ENCODE measurements at places on chromosomes 2 and 18. TPM values are rescaled to one million over a fixed set of nuclear protein-coding genes. Genes with fewer than 3 reads are reported as not detected.

DNA sequence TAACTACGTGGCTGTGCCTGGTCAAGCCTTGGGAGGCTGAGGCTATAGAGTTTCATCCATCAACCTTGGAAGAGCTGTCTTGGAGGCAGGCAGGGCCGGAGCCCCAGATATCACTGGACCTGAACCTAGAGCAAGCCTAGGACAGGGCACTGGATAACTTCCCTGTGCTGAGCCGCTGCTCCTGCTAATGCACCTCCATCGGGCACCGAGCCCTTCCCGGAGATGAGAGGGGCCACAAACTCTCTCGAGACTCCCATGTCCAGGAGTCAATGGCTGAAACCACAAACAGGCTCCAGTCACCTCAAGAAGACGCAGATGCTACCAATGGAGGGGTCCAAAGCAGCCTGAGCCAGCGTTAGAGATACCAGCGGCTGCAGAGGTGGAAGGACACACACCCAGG lies 866.0 kb downstream of the LRP1B start:
- DNase-seq = no peak

DNA sequence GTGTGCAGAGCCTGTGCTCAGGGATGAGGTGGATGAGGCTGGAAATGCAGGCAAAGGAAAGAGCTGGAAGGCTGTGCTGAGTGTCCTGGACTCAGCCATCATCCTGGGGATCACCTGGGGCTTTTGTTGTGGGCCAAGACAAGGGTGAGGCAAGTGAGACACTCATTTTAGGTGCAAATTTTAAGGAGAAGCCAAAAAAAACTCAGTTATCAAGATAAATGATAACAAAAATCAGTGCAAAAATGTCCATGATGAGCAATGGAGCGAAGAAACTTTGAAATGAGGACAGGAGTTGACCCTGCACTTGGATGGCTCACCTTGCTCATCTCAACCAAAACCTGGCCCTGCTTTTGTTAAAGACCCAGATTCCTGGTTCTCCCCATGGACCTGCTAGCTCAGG lies 141.9 kb downstream of the MYCN start:
- no peak for DNase-seq

- peak; percentile 74 for DNase-seq
Observed at GRCh38 chr2:185738679-185739472, at the start of gene FSIP2. TSS of gene FSIP2 (plus strand) at chr2:185738804. CDS start at chr2:185738895, 91 bp downstream.

DNA sequence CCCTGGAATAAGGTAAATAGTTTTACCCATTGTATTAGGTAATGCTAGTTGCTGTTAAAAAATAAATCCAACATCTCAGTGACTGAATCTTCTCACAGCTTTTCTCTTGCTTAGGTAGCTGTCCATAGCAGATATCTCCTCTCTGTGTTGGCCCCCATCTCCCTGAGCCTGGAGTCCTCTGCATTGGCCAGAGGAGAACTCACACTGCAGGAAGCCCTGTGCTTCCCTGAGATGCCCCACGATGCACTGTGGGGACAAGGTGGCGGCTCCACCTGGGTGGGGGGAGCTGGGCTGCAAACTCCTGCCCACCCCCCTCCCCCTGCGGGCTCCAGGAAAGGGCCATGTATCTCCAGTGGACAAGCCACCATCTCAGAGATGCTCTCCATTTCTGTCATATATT lies 80.4 kb upstream of the SALL3 start:
- DNase-seq = no peak

GRCh38 chr2:241912021-241912555 lies 42.6 kb downstream of the RTP5 start:
- no peak for DNase-seq

DNA sequence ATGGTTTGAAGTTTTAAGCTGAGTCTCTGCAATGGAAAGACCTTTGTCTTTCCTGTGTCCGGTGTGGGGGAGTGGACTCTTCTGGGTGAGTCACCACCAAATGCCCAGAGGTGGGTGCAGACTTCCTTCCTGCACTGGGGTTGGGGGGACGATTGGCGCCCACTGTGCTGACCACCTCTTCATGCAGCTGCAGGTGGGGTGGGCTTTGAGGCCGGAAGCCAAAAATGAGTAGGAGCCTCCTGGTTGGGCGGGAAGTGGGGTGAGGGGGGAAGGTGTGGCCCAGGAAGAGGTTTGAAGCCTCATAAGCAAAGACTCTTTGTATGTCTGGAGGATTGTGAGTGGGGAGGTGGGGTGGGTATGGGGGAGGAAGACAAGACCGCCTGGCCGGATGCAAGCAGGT lies 27.6 kb downstream of the PAX8 start:
- no peak for DNase-seq

The CASP10 gene
- total RNA-seq = 4.6 TPM

GRCh38 chr2:68341583-68341982 lies 21.8 kb upstream of the CNRIP1 start:
- DNase-seq = no peak

DNA sequence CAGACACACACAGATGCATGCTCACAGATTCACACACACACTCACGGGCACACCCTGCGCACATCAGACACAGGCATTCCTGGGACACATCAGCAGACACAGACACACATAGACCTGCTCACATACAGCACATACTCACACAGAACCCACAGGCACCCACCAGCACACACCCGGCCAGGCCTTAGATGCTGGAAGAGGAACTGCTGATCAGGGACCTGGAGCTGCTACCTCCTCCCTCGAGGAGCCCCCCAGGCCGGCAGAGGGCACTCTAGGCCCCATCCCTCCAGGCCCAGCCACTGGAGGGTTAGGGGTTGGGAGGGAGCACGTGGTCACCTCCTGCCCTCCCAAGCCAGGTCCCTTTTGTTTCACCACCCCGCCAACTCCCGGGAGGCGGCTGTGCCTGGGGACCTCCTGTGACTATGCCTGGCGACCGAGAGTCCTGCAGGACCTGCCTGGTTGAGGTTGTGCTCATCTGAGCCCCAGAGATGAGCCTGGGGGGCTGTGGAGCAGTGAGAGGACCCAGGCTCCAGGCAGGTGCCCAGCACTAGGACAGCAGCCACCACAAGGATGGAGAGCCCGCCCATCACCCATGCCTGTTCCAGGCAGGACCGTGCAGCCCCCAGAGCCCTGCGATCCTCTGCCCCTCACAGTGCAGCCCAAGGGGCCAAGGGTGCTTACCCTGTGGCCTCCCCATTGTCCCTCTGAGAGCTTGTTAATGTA lies 21.0 kb upstream of the PTMA start:
- DNase-seq = no peak
